ENCODE measurements at places on chromosomes 11 and 22. TPM values are rescaled to one million over a fixed set of nuclear protein-coding genes. Genes with fewer than 3 reads are reported as not detected.
A peak's percentile ranks its signal among the peaks of the same experiment; 100 is the strongest.

PCSK7 gene
- 44.2 TPM for polyA plus RNA-seq

GRCh38 chr11:133903056-133903455 lies 53.7 kb downstream of the IGSF9B start:
- no peaks in the 10 kb centered on the region for H3K36me3 ChIP-seq
- no peaks in the 10 kb centered on the region for H3K27me3 ChIP-seq
- DNase-seq, result no peak
- H3K27ac ChIP-seq, result no peak overlapping the region

- H3K27me3 ChIP-seq, result no peaks in the 10 kb centered on the region
- H3K4me1 ChIP-seq, result no peaks in the 10 kb centered on the region
- DNase-seq, result no peak
- no peak overlapping the region for H3K4me3 ChIP-seq
Measured at GRCh38 chr11:119433358-119433725, 10.4 kb upstream of the THY1 start.

DNA sequence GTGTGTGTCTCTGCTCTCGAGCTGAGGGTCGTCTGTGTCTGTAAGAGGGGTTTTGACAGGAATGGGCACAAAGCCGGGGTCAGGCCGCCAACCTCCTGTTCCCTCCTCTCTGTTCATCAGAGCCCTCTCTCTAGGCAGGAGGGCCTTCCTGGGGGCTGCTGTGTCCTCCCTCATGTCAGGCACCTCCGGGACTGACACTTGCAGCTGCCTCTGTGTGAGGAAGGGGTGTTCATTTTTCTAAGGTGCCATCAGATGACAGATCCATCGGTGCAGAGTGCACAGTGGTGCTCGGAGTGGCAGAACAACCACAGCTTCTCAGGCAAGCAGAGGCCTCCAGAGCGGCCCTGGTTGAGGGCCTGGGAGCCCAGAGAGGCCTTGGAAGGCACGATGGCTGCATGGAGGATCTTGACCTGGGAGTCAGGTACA lies 265.4 kb upstream of the B3GAT1 start:
- no peak for DNase-seq
- H3K27me3 ChIP-seq, result no peaks in the 10 kb centered on the region
- no peaks in the 10 kb centered on the region for H3K36me3 ChIP-seq
- H3K27ac ChIP-seq, result no peak overlapping the region

GRCh38 chr11:7585816-7586215 lies 72.0 kb downstream of the PPFIBP2 start:
- H3K27ac ChIP-seq, result no peak overlapping the region
- no peak for DNase-seq
- no peaks in the 10 kb centered on the region for H3K4me1 ChIP-seq

DNA sequence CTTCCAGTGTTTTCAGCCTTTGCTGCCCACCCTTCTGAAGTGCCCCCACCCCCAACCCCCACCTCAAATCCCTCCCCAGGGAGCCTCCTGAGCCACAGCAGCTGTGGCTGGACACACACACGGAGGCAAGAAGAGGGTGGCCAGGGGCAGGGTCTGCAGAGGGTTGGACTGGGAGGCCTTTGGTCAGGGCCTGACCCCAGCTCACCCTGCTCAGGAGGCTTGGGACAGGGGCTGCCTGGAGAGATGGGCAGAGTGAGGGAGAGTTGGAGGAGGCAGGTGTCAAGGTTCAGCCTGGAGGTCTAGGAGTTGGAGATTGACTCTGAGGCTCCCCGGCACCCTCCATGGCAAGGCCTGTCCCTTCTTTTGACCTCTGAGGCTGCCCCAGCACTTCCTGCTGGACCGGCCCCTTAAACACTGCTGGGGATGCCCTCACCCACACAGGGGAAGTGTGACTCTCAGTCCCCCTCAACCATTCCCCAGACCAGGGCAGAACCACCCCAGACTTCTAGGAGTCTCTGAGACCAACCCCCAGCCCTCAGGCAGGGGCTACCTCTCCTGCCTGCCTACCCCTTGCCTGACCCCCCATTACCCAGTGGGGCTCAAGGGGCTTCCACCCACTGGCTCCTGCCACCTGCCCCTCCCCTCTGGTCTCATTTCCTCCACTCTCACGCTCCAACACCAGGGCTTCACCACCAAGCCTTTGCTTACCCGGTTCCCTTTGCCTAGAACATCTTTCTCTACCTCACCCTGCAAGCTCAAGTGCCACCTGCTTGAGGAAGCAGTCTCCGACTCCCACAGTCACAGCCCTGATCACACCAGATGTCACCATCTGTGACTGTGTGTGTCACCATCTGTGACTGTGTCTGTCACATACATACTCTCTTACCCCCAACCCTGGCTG lies 8.6 kb downstream of the ARAP1 start:
- H3K4me3 ChIP-seq, result no peak overlapping the region
- H3K4me1 ChIP-seq, result no peaks in the 10 kb centered on the region

GRCh38 chr22:26797910-26798309 lies 140.5 kb downstream of the MIAT start:
- H3K4me1 ChIP-seq, result no peaks in the 10 kb centered on the region
- H3K27me3 ChIP-seq, result no peaks in the 10 kb centered on the region
- no peak overlapping the region for H3K27ac ChIP-seq
- DNase-seq, result no peak
- no peak overlapping the region for H3K4me3 ChIP-seq
- no peaks in the 10 kb centered on the region for H3K36me3 ChIP-seq

- H3K4me3 ChIP-seq, result no peak overlapping the region
- H3K4me1 ChIP-seq, result no peaks in the 10 kb centered on the region
- no peaks in the 10 kb centered on the region for H3K36me3 ChIP-seq
- no peak for DNase-seq
- no peak overlapping the region for H3K27ac ChIP-seq
- no peaks in the 10 kb centered on the region for H3K27me3 ChIP-seq
Measured at GRCh38 chr11:70036971-70037882, 40.9 kb upstream of the ANO1 start.

GRCh38 chr11:532986-533585 lies 2.3 kb downstream of the HRAS start:
- peaks cover 15% of the 10 kb centered on the region for H3K4me1 ChIP-seq
- no peaks in the 10 kb centered on the region for H3K27me3 ChIP-seq
- no peak overlapping the region for H3K4me3 ChIP-seq

DNA sequence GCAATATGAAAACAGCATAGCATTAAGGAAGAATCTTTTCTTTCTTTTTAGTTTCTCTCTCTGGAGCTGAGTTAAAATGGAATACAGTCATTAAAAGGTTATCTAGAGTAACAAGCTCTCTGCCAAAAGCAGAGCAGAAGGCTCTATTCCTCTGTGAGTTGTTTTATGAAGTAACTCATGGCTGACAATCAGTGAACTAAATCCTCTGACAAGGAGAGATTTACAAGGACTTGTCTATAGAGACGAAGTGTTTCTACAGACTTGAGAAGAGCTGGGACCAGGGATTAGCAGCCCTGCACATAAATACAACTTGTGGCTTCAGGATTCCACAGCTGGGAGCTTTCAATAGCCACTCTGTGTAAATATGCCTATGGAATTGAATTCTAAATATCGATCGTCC lies 192.5 kb upstream of the RAG2 start:
- no peaks in the 10 kb centered on the region for H3K4me1 ChIP-seq
- DNase-seq, result no peak
- H3K4me3 ChIP-seq, result no peak overlapping the region
- peaks cover 3% of the 10 kb centered on the region for H3K27me3 ChIP-seq

KRTAP5-2 gene
- not detected for polyA plus RNA-seq

GRCh38 chr11:871472-871871 lies 28.8 kb downstream of the TSPAN4 start:
- no peak overlapping the region for H3K27ac ChIP-seq
- no peak for DNase-seq
- H3K36me3 ChIP-seq, result no peaks in the 10 kb centered on the region
- no peak overlapping the region for H3K4me3 ChIP-seq
- H3K4me1 ChIP-seq, result no peaks in the 10 kb centered on the region
- H3K27me3 ChIP-seq, result no peaks in the 10 kb centered on the region

DNA sequence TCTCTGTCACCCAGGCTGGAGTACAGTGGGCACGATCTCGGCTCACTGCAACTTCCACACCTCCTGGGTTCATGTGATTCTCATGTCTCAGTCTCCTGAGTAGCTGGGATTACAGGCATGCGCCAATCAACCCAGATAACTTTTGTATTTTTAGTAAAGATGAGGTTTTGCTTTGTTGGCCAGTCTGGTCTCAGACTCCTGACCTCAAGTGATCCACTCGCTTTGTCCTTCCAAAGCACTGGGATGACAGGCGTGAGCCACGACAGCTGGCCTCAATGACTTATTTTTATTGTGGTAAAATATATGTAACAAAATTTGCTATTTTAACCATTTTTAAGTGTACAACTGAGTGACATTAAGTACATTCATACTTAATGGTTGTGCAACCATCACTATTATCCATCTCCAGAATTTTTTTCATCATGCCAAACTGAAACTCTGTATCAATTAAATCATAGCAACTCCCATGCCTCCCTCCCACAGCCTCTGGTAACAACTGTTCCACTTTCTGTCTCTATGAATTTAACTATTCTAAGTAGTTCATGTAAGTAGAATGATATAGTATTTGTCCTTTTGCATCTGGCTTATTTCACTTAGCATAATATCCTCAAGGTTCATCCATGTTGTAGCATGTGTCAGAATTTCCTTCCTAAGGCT lies 50.7 kb upstream of the CWF19L2 start:
- no peaks in the 10 kb centered on the region for H3K4me1 ChIP-seq
- H3K27ac ChIP-seq, result no peak overlapping the region
- H3K36me3 ChIP-seq, result peaks cover 7% of the 10 kb centered on the region

DNA sequence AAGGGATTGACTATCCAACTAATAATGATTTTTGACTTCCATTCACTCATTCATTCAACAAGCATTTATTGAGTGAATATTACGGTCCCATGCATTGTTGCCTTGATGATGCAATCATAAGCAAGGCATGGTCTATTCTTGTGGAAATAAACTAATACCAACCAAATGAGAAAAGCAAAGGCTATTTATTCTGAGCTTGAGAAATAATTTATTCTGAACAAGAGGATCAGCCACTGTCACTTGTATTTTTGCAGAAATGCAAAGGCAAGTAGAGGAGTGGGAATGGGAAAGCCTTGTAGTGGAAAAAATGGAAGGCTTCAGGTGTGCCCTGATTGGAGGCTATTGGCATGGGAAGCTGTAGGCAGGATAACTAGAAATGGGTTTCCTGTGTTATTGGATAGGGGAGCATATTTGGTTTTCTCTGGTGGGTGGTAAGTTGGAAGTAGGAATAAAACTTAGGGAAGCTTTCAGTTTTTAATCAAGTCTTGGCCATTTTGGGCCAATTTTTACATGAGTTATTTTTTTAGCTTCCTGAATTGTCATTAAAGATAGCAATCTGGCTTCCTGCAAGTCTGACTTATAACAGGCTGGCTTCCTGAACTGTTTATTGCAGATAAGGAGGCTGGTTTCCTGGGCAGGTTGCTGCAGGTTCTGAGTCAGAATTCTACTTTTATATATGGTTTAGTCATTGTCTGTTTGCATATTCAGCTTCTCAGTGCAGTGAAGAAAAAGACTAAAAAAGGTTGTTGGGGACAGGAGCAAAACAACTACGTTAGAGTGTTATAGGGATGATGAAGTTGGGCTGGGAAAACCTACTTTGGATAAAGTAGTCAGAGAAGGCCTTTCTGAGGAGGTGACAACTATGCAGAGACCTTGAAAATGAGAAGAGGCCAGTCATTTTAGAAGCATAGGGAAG lies 106.7 kb downstream of the APIP start:
- H3K36me3 ChIP-seq, result no peaks in the 10 kb centered on the region
- no peak overlapping the region for H3K4me3 ChIP-seq
- H3K4me1 ChIP-seq, result no peaks in the 10 kb centered on the region
- no peaks in the 10 kb centered on the region for H3K27me3 ChIP-seq
- no peak for DNase-seq

GRCh38 chr11:109956124-109956793 lies 136.9 kb upstream of the ZC3H12C start:
- H3K27me3 ChIP-seq, result no peaks in the 10 kb centered on the region
- no peaks in the 10 kb centered on the region for H3K36me3 ChIP-seq
- H3K4me3 ChIP-seq, result no peak overlapping the region
- DNase-seq, result no peak

DNA sequence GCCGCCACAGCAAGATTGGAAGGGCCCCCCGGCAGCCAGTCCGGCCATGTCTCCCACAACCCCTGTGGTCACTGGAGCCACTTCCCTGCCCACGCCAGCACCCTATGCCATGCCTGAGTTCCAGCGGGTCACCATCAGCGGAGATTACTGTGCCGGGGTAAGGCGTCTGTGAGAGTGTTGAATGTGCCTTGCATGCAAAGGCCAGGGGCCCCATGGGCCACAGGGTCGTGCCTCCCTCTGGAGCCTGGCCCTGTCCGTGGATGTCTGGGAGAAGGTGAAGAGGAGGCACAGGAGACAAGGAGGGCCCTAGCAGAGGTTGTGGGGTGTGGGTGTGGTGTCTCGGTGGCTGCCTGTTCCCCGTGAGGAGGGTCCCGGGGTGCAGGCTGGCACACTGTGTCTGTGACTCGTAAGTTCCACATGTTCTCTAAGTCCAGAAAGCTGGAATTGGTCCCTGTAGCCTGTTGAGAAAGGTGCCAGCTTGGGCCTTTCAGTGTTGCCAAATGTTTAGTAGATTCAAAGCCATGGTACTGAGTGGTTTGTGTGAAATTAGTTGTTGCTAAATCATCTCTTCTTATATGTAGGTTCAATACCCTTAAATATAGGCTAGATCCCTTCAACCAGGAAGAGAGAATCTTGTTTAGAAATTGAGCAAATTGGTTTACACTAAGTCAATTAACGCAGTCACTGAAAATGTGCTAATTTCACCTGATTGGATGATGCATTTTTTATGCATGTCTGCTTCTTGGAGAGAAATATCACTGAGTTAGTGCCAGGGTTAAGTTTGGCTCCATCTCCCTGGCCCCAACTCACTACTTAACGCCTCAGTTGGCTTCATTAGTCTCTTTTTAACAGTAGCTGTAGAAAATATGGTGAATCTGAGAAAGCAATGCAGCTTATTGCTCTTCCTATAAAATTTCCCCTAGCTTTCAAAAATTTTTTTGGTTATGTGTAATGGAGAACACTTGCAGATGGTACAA lies 23.8 kb downstream of the AMPD3 start:
- H3K27me3 ChIP-seq, result no peaks in the 10 kb centered on the region
- H3K4me1 ChIP-seq, result no peaks in the 10 kb centered on the region
- no peak overlapping the region for H3K27ac ChIP-seq
- DNase-seq, result no peak

OR4A16 gene
- not detected for polyA plus RNA-seq

DNA sequence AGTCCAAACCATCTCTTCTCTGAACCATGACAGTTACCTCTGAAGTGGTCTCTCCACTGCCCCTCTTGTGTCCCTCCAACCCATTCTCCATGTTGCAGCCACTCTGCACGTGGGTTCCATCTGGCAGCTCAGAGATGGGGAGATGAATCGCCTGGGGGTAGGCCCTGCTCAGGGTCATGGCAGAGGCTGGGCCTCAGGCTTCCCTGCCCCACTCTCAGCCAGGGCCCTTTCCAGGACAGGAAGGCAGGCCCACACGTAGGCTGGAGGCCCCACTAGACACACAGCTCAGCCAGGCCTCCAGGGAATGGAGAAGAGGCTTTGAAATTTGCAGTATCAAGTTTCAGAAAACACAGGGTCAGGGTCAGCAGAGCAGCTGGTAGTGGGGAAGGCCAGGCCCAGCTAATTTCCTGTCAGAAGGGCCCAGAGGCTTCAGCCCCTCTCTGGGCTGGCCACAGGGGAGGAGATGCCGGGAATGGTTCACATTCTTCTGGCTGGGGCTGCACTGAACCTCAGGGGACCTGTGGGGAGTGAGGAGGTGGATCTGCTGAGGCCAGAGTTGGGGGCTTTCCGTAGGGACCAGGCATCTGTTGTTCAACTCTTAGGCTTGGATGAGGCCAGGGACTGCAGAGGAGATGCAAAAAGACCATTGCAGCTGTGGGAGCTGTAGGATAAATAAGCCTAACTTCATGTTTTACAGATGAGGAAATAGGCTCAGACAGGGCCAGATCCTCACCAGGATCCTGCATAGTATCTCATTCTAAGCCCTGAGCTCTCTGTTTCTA lies 101.6 kb downstream of the SWAP70 start:
- no peak overlapping the region for H3K27ac ChIP-seq
- H3K4me1 ChIP-seq, result no peaks in the 10 kb centered on the region
- no peaks in the 10 kb centered on the region for H3K27me3 ChIP-seq
- DNase-seq, result peak; percentile 16
- H3K4me3 ChIP-seq, result no peak overlapping the region
- no peaks in the 10 kb centered on the region for H3K36me3 ChIP-seq

BRMS1 gene
- polyA plus RNA-seq, result 46.9 TPM
